ENCODE measurements at places on chromosomes 4 and X.

DNA sequence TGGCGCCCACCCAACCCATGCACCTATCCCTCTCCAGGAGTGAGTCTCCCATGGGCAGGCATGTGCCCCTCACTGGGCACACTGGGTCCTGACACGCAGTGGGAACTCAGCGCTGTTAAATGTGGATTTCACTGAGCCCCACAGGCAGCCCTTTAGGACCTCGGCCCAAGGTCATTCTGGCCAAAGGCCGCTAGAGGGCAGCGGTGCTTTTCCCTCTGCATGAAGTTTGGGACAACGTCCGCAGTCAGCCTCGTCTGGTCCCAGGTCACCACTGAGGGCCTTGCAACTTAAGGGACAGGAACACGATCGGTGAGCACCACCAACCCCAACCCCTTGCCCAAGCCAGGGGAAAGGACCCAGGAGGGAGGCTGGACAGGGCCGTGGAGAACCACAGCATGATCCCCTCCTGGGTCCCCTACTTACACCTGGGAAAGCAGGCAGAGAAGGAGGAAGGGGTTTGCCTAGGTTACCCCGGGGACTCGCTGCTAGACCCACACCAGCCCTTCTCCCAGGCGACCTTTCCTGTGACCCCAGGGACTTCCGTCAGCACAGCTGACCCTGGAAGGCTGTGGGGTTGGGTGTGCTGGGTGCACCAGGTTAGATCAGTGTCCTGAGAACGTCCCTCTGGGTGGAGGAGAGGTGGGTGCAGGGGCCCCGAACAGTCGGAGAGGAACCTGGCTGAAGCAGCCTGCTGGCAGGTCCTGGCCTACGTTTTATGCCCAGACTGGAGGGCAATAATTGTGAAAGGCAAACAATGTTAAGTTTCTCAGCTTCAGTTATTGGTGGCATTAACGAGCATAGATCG, 24.0 kb downstream of the CYTL1 start:
- no peak for DNase-seq

GRCh38 chr4:122221322-122221721, 69.2 kb downstream of the BLTP1 start:
- no peak for DNase-seq

DNA sequence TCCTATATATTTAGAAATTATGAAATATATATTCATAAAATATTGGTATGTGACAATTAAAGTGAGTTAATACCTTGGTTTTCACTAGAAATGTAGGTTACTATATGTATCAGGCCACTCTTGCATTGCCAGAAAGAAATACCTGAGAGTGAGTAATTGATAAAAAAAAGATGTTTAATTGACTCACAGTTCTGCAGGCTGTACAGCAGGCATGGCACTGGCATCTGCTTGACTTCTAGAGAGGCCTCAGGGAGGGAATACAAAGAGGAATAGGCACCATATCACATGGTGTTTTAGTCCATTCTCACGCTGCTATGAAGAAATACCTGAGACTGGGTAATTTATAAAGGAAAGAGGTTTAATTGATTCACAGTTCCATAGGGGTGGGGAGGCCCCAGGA, 1560.6 kb downstream of the STIM2 start:
- no peak for DNase-seq

DNA sequence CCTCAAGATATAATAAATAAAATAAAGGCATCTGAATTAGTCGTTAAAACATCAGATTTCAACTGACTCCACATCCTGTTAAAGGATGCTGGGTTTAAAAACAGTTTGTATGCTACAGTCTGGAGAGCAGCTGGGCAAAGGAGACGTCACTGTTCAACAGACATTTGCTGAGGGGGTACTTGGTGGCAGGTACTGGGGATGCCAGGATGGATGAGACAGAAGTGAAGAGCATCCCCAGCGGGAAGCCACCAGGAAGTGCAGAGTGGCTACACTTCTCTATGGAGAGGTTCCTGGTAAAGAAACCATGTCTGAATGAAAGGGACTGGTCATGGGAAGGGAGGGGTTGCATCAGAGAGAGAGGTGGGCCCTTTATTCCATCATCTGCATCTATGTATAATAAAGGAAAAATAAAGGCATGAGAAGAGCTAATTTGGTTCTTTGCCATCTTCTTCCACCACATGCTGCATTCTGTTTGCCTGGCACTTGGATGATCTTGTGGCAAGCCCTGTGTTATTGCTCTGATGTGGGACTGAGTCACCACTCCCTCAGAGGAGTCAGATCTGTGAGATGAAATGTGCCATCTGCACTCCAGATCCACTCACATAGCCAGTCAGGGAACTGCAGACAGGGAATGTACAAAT, 145.0 kb downstream of the SOWAHB start:
- DNase-seq, result no peak

GRCh38 chr4:156889616-156890594, 81.7 kb downstream of the PDGFC start:
- no peak for DNase-seq

GRCh38 chrX:15749642-15750610, 11.9 kb downstream of the CA5B start:
- no peak for DNase-seq

- DNase-seq, result no peak
These were observed 11.8 kb downstream of the SLC25A14 start for GRCh38 chrX:130351567-130351966.

GRCh38 chr4:20288047-20288650, 36.4 kb downstream of the SLIT2 start:
- no peak for DNase-seq

- DNase-seq, result no peak
These were observed 25.6 kb downstream of the FAT1 start for GRCh38 chr4:186698028-186698427.

GRCh38 chr4:68872643-68873502, 57.1 kb downstream of the UGT2B10 start:
- DNase-seq, result no peak

DNA sequence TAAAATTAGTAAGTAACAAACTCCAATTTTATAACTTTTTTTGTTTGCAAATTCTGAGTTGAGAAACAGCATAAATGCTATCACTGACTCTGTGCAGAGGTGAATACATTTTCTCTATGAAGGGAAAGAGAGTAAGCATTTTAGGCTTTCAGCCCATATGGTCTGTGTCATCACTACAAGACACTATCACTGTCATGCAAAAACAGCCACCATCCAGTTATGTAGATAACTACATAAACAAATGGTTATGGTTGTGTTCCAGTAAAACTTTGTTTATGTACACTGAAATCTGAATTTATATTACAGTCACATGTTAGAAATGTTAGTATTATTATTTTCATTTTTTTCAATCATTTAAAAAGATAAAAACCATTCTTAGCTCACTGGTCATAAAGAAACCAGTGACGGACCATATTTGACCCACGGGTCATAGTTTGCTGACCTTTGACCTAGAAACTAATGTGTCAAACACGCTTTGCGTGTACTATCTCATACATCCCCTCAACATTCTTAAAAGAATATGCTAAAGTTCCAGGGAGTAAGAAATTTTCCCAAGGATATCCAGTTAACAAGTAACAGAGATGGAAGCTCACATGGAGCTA, 29.1 kb downstream of the RASGEF1B start:
- DNase-seq, result no peak

DNA sequence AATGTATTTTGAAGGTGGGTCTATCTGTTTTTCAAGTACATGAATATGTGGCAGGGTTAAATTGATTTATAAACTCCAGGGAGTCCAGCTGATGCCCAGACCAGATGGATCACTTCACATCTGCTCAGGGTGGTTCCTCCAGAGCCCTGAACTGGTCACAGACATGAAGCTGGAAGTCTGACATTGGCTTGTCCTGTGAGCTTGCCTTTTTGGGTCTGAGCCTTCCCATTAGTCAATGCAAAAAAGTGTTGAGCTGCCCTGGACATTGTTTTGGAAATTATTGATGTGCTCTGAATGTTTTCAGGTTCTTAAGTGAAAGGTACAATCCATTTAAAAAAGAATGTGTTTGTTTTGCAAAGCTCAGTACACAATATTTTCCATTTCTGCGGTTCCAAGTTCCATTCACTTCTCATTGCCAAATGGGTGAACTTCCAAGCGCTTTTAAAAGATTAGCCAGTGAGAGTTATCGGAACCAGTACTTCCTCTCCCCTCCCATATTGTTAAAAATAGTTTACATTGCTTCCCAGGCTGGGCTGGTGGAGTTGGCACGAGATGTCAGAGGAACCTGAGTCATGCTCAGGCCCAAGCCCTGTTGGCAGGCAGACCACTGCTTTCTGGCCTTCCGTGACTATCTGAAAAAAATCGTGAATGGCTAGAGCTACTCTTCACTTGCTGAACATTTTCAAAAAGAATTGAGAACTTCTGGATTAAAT, 52.1 kb downstream of the PDGFRA start:
- DNase-seq, result no peak

DNA sequence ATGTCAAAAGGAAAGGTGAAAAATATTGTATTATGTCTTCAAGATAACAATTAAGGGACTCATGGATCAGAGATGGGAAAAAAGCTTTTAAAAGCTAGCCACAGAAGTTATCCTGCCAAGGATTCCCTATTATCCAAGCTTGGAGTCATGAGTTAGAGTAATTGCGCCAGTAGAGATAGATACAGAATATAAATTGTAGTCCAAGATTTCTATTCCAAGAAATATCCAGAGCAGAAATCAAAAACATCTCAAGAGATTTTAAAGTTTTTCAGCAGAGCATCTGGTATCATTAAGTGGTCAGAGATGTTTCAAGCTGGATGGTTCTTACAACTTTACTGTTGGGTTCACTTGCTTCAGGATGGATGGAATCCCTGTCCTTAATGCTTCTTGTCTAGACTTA, 186.7 kb downstream of the PCDH18 start:
- DNase-seq, result no peak

DNA sequence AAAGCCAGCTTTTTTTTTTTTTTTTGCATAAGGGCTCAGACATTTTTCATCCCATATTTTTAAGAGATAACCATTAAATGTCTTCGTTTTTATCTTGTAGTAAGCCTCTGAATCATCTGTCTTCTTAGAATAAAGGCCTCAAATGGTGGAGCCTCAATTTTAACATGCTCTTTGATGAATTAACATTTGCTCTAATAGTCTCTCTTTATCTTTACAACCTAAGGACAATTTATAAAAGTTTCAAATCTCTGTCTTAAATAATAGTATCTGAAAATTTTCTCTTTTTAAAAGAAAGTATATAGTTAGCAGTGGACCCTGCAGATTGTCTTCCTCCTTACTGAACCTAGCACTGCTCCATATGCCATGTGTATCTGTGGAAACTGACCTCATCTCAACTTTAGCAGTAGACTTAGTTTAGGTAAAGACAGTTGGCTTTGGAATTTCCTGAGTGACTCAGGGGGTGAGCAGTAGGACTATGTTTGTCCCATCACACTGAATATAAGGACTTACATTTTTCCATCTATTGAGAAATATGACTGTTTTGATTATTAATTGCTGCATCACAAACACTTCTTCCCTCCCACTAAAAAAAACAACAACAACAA, 1658.0 kb downstream of the STIM2 start:
- no peak for DNase-seq

GRCh38 chr4:123785538-123785937, 388.9 kb downstream of the SPRY1 start:
- no peak for DNase-seq

- DNase-seq, result no peak
These were observed 102.4 kb upstream of the VCX2 start for GRCh38 chrX:8273451-8273895.

DNA sequence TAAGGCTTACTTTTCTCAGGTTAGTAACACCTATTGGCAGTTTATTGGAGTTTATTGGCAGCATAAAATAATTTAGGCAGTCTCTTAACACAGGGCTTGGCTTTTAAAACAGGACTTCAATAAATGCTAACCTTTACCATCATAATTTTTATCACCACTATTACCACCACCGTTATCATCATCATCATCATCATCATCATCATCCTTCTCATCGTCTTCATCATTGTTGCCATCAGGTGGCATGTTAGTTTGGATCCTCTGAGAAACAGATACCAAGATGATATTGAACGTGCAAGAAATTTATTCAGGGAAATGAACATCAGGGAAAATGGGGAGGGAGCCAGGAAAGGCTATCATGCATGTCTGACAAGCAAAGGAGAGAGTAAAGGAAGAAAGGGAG, 16.2 kb downstream of the GBA3 start:
- DNase-seq, result no peak

DNA sequence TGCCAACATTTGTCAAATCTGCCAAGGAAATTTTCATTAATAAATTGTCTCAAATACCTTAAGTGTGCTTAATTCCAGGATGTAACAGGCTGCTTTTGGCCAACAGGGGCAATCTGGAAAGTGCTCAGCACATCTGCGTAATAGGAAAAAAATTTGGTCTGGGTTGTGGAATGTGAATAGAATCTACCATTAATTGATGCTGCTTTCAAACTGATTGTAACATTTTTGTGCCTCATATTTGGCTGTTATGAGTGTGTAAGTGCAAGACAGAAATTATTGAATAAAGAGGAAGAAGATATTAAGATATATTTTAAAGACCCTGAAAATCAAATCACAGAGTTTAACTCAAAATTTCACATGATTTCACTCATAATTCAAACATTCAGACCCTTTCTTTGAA, 41.1 kb downstream of the REELD1 start:
- DNase-seq, result no peak

DNA sequence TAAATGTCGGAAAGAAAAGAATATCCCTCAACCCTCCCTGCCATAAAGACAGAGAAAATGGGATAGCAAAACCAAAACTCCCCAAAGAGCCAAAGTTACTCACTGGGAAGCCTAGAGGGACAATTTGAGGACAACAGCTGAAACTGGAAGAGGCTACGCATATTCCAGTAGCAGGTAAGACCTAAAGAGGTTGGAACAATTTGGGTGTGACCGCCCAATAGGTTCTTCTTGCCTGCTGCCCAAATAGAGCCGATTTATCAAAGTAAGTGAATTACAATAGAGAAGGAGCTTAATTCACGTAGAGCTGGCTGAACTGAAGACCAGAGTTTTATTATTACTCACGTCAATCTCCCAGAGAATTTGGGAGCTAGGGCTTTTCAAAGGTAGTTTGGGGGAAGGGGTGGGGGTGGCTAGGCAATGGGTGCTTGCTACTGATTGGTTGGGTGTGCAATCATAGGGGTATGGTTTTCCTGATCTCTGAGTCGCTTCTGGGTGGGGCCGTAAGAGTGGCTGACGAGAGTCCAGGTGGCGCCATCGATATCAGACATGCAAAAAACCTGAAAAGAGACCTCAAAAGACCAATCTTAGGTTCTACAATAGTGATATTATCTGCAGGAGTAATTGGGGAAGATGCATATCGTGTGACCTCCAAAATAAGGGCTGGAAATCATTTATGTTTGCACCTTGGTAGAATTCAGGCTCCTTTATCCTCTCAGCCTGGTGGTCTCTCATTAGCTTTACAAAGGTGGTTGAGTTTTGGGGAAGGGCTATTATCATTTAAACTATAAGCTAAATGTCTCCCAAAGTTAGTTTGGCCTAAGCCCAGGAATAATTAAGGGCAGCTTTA, 39.0 kb upstream of the SLC7A3 start:
- no peak for DNase-seq

- DNase-seq, result no peak
These were observed 8.8 kb downstream of the TMEM255A start for GRCh38 chrX:120302434-120302833.

Measured in cortex of kidney (tissue), 1 donor.